ENCODE measurements at places on chromosomes 6 and 20. TPM values are rescaled to one million over a fixed set of nuclear protein-coding genes. Genes with fewer than 3 reads are reported as not detected.

DNA sequence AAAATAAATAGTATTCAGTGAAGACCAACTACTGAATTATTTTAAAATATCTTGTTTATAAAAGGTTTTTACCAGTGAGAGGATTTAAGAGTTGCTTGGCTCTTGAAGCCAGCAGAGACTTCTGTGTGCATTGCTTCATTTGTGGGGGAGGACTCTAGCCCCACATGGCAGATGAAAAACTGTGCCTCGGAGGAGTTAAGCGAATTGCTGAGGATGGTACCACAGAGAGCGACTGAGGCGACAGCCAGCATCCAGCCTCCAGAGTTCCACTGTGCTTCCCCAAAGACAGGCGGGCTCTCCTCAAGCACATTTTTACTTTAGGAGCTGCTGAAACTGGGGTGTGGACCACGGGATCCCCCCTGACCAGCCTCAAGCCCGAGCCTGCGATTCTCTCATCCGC lies 80.7 kb downstream of the THBS2 start:
- no peaks in the 10 kb centered on the region for H3K36me3 ChIP-seq
- H3K27me3 ChIP-seq, result no peaks in the 10 kb centered on the region
- no peak overlapping the region for H3K27ac ChIP-seq
- no peak overlapping the region for H3K4me3 ChIP-seq
- DNase-seq, result no peak

- H3K27ac ChIP-seq, result no peak overlapping the region
- H3K4me3 ChIP-seq, result no peak overlapping the region
- H3K27me3 ChIP-seq, result 0 out of 2 replicates have a peak, but pooled peaks cover 2% of the 10 kb centered on the region
- H3K36me3 ChIP-seq, result no peaks in the 10 kb centered on the region
Observed at GRCh38 chr6:43278524-43279078, 19.5 kb upstream of the SLC22A7 start.

DNA sequence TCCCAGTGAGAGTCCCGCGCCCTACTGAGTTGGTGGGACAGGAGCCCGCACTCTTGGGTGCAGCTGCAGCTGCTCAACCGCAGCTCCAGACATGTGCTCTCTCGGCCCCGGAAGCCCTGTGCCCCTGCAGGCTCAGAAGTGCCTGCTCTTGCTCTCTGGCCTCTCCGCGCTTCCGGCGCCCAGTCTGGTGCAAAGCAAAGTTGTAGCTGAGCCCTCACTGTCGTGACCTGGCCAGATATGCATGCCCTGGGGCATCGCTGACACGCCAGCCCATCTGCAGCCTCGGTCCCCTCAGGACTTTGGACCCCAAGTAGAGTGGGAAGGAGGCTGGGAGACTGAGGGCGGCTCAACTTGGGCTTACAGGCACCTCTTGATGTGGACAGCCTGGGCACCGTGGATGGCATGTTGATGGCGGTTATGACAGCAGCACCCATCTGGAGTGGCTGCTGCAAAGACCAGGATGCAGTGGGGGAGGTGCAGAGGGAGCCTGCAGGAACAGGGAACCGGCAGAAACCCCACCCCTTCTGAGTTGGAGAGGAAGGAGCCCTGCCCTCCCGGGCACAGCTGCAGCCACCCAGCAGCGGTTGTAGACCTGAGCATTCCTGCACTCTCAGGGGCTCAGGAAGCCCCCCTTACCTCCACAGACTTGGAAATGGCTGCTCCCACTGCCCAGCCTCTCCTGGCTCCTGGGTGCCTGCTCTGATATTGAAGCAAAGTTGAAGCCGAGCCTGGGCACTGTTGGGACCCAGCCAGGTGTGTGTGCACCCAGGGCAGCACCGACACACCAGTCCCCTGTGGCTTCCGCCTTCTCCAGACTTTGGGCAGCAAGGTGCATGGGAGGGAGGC lies 462.6 kb downstream of the TBC1D32 start:
- H3K4me3 ChIP-seq, result no peak overlapping the region
- no peaks in the 10 kb centered on the region for H3K36me3 ChIP-seq
- H3K27ac ChIP-seq, result no peak overlapping the region
- no peaks in the 10 kb centered on the region for H3K27me3 ChIP-seq
- DNase-seq, result no peak
- H3K4me1 ChIP-seq, result no peaks in the 10 kb centered on the region

DNA sequence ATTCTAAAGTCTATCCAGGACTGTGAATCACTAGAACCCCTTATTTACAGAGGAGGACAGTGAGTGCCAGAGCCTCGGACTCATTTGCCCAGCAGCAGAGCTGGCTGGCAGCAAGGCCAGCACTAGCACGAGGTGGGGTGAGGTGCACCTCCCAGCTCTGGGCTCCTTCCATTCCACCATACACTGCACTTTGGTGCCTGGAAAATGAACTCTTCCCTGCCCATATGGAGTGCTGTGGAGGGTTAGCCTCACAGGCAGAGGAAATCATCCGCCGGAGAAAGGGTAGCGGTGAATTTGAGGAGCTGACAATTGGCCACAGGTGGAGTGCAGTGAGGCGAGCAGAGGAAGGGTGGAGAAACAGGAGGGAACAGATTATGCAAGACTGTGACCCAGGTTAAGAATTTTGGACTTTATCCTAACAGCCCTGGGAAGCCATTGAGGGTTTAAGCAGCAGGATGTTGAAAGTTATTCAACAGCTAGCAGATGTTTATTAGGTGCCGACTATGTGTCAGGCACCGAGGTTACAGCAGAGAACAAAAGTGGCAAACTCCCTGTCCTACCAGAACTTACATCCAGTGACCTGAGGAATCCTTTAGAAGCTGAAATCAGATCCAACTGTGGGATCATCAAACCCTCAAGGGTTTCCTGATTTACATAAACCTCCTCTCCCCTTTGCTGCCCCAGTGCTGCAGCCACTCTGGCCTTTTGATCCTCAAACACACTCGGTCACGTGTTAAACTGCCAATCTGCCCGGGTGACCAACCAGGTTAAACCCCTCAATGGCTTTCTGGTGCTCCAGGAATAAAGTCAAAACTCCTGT lies 6.2 kb downstream of the TRIM26 start:
- DNase-seq, result no peak
- no peak overlapping the region for H3K4me3 ChIP-seq
- H3K27ac ChIP-seq, result peak overlapping the region; percentile 27
- no peaks in the 10 kb centered on the region for H3K27me3 ChIP-seq
- H3K36me3 ChIP-seq, result no peaks in the 10 kb centered on the region

- H3K4me1 ChIP-seq, result no peaks in the 10 kb centered on the region
- H3K4me3 ChIP-seq, result no peak overlapping the region
- no peaks in the 10 kb centered on the region for H3K36me3 ChIP-seq
- peaks cover 31% of the 10 kb centered on the region for H3K27me3 ChIP-seq
- DNase-seq, result no peak
- H3K27ac ChIP-seq, result no peak overlapping the region
Observed at GRCh38 chr6:168457653-168457934, 16.6 kb downstream of the SMOC2 start.

- no peaks in the 10 kb centered on the region for H3K27me3 ChIP-seq
- H3K36me3 ChIP-seq, result no peaks in the 10 kb centered on the region
- H3K4me3 ChIP-seq, result no peak overlapping the region
- peaks cover 24% of the 10 kb centered on the region for H3K4me1 ChIP-seq
- DNase-seq, result no peak
- no peak overlapping the region for H3K27ac ChIP-seq
Observed at GRCh38 chr20:38148328-38149102, 16.6 kb downstream of the TGM2 start.

GRCh38 chr6:88702956-88703556 lies 260.4 kb downstream of the RNGTT start:
- H3K27me3 ChIP-seq, result no peaks in the 10 kb centered on the region
- no peaks in the 10 kb centered on the region for H3K36me3 ChIP-seq
- H3K27ac ChIP-seq, result no peak overlapping the region
- no peak for DNase-seq

GRCh38 chr6:32937230-32937633 lies 3.6 kb downstream of the HLA-DMB start:
- no peak overlapping the region for H3K4me3 ChIP-seq
- H3K36me3 ChIP-seq, result no peaks in the 10 kb centered on the region
- H3K4me1 ChIP-seq, result no peaks in the 10 kb centered on the region

- H3K4me3 ChIP-seq, result no peak overlapping the region
- H3K4me1 ChIP-seq, result no peaks in the 10 kb centered on the region
- peaks cover 22% of the 10 kb centered on the region for H3K27me3 ChIP-seq
- DNase-seq, result no peak
- no peak overlapping the region for H3K27ac ChIP-seq
Observed at GRCh38 chr6:167442245-167442644, 117.4 kb downstream of the TTLL2 start.

DNA sequence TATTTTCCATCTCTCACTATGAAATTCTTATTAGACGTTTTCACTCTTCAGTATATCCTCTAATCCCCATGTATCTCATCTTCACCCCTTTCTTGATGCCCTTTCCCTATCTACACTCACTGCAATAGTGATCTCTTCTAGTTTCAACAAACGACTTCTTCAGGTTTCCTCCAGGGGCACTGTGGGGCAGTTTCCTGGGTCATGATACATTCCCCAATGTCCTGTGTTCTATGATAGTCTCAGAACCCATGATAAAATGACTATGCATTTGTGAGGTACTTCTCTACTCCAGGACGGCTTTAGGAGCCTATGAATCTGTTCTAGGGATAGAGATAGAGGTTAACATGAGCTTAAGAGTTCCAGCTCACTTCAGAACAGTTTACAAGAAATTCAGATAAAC lies 183.3 kb downstream of the FOXC1 start:
- H3K36me3 ChIP-seq, result no peaks in the 10 kb centered on the region
- H3K4me1 ChIP-seq, result no peaks in the 10 kb centered on the region
- H3K27me3 ChIP-seq, result no peaks in the 10 kb centered on the region
- no peak for DNase-seq
- no peak overlapping the region for H3K27ac ChIP-seq
- H3K4me3 ChIP-seq, result no peak overlapping the region

DNA sequence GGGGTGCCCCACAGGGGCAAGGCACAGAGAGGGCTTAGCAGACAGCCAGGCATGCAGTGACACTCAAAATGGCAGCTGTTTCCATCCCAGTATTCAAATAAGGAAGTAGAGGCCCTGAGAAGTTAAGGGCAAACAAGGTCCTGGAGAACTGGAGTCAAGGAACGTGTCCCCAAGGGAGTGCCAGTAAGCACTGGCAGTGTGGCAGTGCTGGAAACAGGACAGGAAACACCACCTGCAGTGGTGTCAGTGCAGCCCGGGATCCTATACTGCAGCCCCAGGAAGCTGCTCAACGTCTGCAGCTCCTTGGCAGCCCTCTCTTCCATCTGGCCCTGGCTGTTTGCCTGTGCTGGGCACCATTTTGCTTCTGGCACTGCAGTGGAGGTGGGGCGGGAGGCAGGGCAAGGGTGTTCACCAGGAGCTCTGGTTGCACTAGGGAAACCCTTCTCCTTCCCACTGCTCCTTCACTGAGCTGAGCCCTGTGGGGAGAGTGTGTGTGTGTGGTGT lies 56.3 kb downstream of the EDN3 start:
- no peaks in the 10 kb centered on the region for H3K36me3 ChIP-seq
- H3K27me3 ChIP-seq, result no peaks in the 10 kb centered on the region
- H3K27ac ChIP-seq, result no peak overlapping the region
- no peak overlapping the region for H3K4me3 ChIP-seq
- no peaks in the 10 kb centered on the region for H3K4me1 ChIP-seq

DNA sequence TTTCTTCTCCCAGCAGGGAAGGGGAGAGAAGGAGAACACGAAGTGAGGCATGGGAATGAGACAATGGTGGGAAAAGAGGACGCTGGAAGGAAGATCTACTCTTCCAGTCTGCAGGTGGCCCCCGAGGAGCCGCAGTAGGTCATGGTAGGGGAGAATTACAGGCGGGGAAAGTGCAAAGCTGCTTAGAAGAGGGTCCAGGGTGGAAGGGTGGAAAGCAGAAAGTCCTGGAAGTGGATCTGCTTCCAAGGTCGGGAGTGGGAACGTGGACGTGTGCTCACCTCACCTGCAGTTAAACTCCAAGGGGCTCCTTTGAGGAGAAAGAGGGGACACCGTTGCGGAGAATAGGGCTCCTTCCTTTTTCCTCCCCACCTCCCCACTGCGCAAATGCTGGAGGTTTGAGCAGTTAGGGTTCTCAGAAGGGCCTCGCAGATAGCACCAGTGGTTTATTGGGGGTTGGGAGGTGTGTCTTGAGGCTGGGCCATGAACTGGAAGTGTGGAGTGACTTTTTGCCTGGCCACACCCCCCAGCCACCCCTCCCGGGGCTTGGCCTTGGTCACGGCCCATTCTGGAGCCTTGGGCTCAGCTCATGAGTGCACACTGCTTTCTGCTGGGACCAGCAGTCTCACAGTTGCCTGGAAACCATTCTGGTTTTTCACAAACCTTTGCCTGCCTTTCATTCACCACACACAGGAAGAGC lies 100.4 kb upstream of the MLN start:
- no peak for DNase-seq
- no peak overlapping the region for H3K27ac ChIP-seq
- no peaks in the 10 kb centered on the region for H3K36me3 ChIP-seq
- H3K4me3 ChIP-seq, result no peak overlapping the region
- H3K4me1 ChIP-seq, result no peaks in the 10 kb centered on the region

- H3K4me1 ChIP-seq, result no peaks in the 10 kb centered on the region
- H3K4me3 ChIP-seq, result no peak overlapping the region
- no peak for DNase-seq
- no peaks in the 10 kb centered on the region for H3K27me3 ChIP-seq
Observed at GRCh38 chr20:11296951-11297350, 620.7 kb upstream of the BTBD3 start.

DNA sequence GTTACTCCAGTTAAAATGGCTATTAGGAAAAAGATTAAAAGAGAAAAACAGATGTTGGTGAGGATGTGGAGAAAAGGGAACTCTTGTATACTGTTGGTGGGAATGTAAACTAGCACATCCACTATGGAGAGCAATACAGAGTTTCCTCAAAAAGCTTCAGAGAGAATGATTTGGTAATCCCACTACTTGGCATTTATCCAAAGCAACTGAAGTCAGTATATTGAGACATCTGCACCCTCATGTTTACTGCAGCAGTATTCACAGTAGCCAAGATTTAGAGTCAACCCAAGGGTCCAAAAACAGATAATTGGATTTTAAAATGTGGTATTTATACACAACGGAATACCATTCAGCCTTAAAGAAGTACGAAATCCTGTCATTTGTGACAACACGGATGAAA lies 469.5 kb downstream of the QKI start:
- H3K4me3 ChIP-seq, result no peak overlapping the region
- no peaks in the 10 kb centered on the region for H3K27me3 ChIP-seq
- no peak overlapping the region for H3K27ac ChIP-seq
- no peak for DNase-seq

GRCh38 chr6:4004249-4004648 lies 74.7 kb downstream of the FAM217A start:
- H3K4me1 ChIP-seq, result peaks cover 12% of the 10 kb centered on the region
- H3K4me3 ChIP-seq, result no peak overlapping the region
- no peak for DNase-seq
- H3K36me3 ChIP-seq, result no peaks in the 10 kb centered on the region
- no peak overlapping the region for H3K27ac ChIP-seq

GRCh38 chr6:155115893-155116570 lies 120.9 kb downstream of the TIAM2 start:
- no peaks in the 10 kb centered on the region for H3K27me3 ChIP-seq
- H3K4me3 ChIP-seq, result no peak overlapping the region
- DNase-seq, result no peak
- H3K36me3 ChIP-seq, result no peaks in the 10 kb centered on the region

NOX3 gene
- not detected for total RNA-seq

BTN1A1 gene
- total RNA-seq, result 0.10 TPM

TXNDC5 gene
- total RNA-seq, result 177 TPM

BRD2 gene
- 209 TPM for total RNA-seq

SMLR1 gene
- 0.08 TPM for total RNA-seq

PRSS35 gene
- 0.10 TPM for total RNA-seq

MAK gene
- total RNA-seq, result 0.21 TPM

NKAIN2 gene
- total RNA-seq, result 2.6 TPM

CTCFL gene
- 0.05 TPM for total RNA-seq

CST4 gene
- total RNA-seq, result not detected

CAGE1 gene
- not detected for total RNA-seq

TBXT gene
- not detected for total RNA-seq

SPATS1 gene
- not detected for total RNA-seq

CD40 gene
- 14.1 TPM for total RNA-seq

DUSP15 gene
- 23.6 TPM for total RNA-seq
